Activated CD4-positive, alpha-beta T cell treated with anti-CD3 and anti-CD28 coated beads for 48 hours (primary cell): ENCODE measurements at places on chromosomes 1 and 21.

GRCh38 chr21:25790878-25791204 lies 56.1 kb downstream of the GABPA start:
- no peak for DNase-seq

- DNase-seq: no peak
Observed at GRCh38 chr1:212470059-212470458, 37.3 kb downstream of the NENF start.

GRCh38 chr1:165628147-165628822 lies 2.7 kb upstream of the MGST3 start:
- no peak for DNase-seq

DNA sequence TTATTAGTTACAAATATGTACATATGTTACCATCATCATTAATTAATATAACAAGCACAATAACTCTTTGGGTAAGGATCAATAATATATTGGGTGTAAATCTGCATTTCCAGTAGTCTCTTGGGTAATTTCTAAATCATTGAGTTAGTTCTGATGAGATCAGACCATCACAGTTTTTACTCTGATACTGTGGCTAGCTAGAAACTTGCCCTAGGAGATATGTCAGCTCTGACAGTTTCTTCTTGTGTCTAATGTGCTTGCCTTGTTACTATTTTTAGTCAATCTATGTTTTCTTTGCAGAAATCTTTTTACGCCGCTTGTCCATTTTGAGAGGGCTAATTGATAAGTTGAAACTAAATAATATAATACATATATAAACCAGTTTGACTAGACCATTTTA lies 285.6 kb upstream of the ST6GALNAC5 start:
- no peak for DNase-seq

DNA sequence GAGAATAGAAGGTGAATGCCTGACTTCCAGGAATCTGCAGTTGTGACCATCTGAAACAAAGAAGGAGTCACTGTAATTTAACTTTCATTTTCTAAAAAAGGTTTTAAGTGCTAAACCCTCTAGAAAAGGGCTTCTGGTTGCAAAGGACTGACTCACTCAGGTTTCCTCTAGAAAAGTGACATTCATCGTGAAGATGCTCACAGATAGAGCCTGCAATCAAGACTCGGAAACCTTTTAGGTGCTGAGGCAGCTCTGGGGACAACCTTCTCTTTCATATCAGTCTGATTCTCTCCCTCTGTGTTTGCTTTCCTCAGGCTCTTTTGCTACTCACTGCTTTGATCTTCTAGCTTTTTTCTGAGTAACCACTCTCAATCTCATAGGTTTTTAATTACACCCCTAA lies 8.2 kb downstream of the BCL9 start:
- DNase-seq: peak; percentile 45

GRCh38 chr1:44072204-44072603 lies 40.9 kb upstream of the SLC6A9 start:
- DNase-seq: no peak

- DNase-seq: no peak
Observed at GRCh38 chr1:190754666-190755065, 277.0 kb upstream of the BRINP3 start.

DNA sequence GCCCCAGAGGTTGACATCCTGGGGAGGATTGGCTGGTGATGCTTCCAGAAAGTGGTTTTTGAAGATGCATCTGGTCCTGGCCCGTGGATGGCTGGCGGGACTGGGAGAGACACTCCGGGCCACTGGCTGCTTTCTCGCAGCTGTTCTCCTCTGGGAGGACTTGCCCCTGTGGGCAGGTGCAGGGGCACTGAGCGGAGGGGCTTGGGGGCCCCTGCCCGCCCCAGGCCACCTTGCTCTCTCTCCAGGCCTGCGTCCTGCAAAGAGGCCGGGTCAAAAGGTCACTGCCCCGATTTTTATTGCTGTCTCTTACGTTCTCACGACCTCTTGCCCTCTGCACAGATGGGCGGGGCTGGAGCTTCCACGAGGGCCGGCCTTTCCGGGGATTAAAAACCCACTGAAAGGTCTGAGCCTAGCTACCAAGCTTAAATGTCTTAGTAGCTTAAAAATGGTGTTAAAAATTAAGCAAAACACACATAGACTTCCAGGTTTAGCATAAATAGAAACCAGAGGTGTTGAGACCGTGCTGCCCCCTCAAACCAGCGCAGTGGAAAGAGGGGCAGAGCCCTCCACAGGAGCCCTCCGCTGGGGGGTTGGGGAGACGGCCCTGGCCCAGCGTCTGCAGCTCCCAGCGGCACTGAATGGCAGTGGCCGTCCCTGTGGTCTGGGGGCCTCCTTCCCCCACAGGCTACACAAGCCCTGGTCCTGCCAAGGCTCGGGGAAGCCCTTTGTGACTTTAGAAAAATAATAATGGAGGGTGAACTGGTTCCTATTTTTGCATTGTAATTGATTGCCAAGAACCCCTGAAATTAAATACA lies 43.9 kb downstream of the SKI start:
- DNase-seq: no peak

DNA sequence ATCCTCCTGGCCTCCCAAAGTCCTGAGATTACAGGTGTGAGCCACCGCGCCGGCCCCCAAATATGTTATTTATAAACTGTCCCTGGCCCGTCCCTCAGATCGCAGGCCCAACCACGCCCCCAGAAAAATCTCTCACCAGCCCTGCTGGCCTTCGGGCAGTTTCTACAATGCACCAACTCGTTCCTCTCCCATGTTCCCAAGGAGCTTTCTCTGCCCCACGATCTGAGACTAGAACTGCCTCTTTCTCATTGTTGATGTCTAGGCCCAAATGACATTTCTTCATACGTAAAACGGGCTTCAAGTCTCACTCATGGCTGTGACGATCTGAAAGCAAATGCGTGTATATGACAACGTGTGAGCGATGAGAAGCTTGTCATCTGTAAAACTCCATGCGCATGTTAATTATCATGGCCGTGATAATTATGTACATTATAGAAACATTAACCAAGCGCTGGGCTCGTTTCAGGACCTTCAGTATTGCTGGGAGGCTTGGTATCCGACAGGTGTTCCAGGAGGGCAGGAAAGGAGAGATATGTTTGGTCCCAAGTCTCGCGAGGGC lies 748 bp upstream of the NIPAL3 start:
- no peak for DNase-seq

- DNase-seq: no peak
Observed at GRCh38 chr1:165696625-165697100, 1.7 kb downstream of the ALDH9A1 start.

- peak; percentile 38 for DNase-seq
Observed at GRCh38 chr1:147840909-147841308, 61.7 kb upstream of the GJA8 start.

- peak; percentile 43 for DNase-seq
Observed at GRCh38 chr1:111448482-111448917, 556 bp downstream of the WDR77 start.

GRCh38 chr1:57674801-57675200 lies 250.9 kb upstream of the DAB1 start:
- DNase-seq: no peak

GRCh38 chr1:5108740-5109139 lies 454.3 kb downstream of the AJAP1 start:
- no peak for DNase-seq

- DNase-seq: no peak
Observed at GRCh38 chr1:104746994-104747393, 997.3 kb downstream of the AMY1C start.

GRCh38 chr1:41799205-41799604 lies 119.5 kb downstream of the HIVEP3 start:
- DNase-seq: no peak

GRCh38 chr1:91701472-91701869 lies 184.5 kb downstream of the TGFBR3 start:
- DNase-seq: no peak

- no peak for DNase-seq
Observed at GRCh38 chr1:36884029-36884701, 150.2 kb downstream of the GRIK3 start.

DNA sequence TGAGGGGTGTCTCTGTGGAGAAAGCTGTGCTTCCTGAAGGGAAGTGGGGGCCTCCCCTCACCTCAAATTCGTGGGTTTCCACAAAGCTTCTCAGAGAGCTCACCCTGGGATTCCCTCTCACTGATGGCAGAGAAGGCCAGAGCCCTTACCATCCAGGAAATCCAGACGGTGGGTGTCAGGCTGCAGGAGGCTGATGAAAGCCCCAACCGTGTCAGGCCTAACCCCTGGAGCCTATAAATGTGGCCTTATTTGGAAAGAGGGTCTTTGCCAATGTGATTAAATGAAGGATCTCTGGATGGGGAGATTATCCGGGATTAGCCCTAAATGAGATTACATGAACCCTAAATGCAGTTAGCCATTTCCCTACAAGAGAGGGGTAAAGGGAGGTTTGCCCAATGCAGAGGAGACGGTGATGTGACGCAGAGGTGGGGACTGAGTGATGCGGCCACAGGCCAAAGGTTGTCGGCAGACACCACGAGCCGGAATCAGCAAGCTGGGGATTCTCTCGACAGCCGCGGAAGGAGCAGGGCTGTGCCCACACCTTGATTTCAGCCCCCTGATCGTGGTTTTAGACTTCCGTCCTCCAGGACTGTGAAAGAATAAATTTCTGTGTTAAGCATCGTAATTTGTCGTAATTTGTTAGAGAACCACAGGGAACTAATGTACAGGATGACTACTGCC lies 82.6 kb downstream of the TOMM20 start:
- no peak for DNase-seq

GRCh38 chr1:202276081-202276715 lies 65.5 kb downstream of the UBE2T start:
- DNase-seq: no peak

DNA sequence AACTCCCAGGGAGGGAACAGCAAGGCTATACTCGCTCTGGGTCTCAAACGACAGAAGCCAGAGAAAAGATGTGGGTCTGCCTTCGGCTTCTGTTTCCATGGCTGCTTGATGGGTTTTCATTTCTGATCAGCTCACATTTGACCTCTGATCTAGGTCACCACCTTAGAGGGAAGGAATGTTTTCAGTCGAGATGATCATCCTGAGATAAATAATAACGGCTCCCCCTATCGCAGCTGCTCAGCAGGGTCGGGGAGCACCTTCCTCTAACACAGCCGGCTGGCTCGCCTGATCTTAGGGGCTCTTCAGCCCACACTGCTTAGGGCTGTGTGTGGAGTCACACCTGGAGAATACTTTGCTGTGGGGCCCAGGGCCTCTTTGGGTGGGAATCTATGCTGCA lies 53.1 kb upstream of the ZNF648 start:
- no peak for DNase-seq

DNA sequence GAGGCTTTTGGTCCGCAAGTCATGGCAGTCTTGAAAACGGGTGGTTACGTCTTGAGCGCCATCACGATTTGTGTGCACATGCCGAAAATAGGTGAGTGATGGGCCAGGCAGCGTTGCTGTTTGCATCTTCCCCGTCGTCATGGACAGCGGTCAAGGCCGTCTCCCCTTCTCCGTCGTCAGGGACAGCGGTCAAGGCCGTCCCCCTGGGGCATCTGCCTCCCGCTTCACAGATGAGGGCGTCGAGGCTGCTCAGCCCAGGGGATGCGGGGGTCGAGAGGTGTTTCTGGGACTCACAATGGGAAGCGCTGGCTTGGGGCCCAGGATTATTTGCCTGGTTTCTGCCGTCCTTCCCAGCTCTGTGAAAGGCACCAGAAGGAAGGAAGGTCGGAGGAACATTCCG lies 162.2 kb downstream of the PRDM16 start:
- DNase-seq: no peak

DNA sequence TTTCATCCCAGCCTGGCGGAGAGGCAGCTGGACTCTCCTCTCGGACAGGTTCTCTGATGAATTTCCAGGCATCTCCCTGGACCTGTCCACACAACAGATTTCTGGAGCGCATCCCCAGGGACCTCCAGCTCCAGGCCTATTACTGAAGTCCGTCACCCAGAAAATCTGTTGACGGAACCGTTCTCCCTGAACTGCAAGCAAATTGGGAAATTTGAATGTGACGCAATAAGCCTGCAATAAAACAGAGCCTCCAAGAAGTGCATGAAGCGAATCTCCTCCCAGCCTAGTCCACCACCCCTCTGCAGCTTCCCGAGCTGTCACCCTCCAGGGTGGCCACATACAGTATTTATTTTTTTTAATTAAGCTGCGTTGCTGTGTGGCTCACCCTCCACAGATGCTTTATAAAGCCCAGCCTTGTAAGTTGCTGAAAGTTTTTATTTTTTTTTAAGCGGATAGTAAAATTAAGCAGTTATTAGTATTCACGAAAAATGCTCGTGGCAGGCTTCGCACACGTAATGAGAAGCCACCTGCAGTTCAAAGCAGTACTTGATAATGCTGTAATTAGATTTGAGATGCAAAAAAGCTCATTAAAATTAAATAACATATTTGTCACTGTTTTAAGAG lies 173.3 kb downstream of the CAMTA1 start:
- DNase-seq: no peak

DNA sequence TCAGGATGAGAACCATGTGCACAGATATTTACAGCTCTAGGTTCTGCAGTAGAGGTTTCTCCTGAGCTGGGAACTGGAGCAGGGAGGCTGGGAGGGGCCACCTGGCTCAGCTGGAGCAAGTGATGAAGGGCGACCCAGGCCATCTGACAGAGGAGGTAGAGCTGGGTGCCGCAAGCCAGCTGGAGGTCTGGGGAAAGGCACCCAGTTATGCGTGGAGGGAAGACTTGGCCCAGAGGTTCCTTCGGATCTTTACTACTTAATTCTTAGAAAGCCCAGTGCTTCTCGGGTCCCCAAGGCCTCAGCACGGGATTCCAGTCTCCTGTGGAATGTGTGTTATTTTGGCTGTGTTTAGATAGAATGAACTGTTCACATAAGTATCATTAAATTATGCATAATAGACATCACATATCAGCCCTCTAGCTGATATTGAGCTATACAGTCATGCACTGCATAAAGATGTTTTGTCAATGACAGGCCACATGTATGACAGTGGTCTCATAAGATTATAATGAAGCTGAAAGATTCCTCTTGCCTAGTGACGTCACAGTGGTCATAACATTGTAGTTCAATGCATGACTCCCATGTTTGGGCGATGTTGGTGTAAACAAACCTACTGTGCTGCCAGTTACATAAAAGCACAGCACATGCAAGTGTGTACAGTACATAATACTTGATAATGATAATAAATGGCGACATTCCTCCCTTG lies 245.1 kb downstream of the RHOU start:
- no peak for DNase-seq

- DNase-seq: no peak
Observed at GRCh38 chr1:154855186-154855851, 14.8 kb downstream of the KCNN3 start.

- no peak for DNase-seq
Observed at GRCh38 chr1:84541679-84542078, 32.6 kb downstream of the CTBS start.

DNA sequence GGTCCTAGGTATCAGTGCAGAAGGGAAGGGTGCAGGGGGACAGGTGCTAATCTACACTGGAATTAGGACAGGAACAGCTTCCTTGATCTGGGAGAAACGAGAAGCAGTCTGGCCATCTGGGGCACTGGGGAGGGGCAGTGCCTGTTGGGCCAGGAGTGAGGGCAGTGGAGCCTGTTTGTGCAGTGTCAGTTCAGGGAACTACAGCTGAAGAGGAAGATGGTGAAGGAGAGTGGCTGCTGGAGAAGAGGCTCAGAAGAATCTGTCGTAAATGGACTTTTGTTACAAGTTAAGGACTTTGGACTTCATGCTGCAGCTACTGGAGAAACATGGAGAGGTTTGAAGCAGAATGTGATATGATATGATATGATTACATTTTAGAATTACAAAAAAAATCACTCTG lies 3.2 kb upstream of the TNFSF4 start:
- no peak for DNase-seq
